Stimulated activated CD4-positive, alpha-beta T cell treated with anti-CD3 and anti-CD28 coated beads, Interleukin-2, amount 100 ng/mL, for 4 hours (primary cell): ENCODE measurements at places on chromosomes 6 and 20.

DNA sequence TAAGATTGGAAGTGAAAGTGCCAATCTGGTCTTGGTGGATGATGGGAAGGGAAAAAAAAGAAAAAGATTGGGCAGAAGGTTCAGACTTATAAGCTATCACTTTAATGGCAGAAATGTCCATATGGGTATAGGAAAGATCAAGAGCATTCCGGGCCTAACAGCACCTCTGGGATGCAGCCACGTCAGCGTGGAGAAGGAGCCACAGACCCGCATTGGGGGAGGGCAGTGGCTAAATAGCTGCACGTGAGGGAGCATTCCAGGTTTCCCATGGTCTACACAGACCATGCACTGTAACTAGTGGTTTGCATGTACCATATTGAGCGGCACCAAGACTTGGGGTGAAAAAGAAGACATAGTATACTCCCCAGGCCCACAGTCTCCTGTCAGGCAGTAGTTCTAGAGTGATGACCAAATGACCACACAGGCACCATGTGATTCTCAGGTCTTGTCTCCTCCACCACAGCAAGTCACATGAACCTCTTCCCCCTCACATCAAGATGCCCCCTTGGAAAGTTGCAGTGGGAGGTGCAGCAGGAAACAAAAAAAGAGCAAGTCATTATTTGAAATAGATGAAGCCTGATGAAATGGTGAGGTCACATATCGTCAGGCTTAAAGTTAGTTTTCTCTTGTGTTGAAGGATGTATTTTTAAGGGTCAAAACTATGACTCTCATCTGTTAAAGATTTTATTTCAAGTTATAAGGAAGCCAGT lies 94.4 kb upstream of the TNFAIP3 start:
- no peak for DNase-seq

- DNase-seq, result no peak
Observed at GRCh38 chr6:136024711-136025110, 173.2 kb downstream of the PDE7B start.

- peak; percentile 72 for DNase-seq
Observed at GRCh38 chr6:34237722-34238584, 1.3 kb downstream of the HMGA1 start.

GRCh38 chr6:134640975-134641429 lies 308.9 kb downstream of the ALDH8A1 start:
- peak; percentile 75 for DNase-seq

GRCh38 chr6:153957394-153957793 lies 81.6 kb upstream of the OPRM1 start:
- DNase-seq, result no peak

DNA sequence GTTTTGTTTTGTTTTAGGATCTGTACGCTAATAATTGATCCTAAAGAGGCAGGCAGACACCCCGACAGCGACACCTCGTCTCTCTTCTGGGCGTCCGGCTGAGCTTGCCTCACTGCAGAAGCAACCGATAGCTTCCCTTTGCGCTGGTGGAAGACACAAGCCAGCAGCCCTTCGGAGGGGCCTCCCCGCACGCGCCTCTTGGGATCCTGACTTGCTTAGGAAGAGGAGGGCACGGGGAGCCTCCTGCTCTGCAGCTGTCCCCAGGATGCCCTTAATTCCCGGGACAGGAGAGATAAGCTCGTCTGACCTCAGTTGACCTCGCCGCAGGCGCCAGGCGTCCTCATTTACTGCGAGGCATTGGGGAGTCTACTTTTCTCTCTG lies 94.0 kb downstream of the CD83 start:
- DNase-seq, result no peak

GRCh38 chr6:56953597-56954402 lies 1.1 kb upstream of the BEND6 start:
- DNase-seq, result no peak

GRCh38 chr6:108983151-108983550 lies 111.5 kb downstream of the SESN1 start:
- no peak for DNase-seq

DNA sequence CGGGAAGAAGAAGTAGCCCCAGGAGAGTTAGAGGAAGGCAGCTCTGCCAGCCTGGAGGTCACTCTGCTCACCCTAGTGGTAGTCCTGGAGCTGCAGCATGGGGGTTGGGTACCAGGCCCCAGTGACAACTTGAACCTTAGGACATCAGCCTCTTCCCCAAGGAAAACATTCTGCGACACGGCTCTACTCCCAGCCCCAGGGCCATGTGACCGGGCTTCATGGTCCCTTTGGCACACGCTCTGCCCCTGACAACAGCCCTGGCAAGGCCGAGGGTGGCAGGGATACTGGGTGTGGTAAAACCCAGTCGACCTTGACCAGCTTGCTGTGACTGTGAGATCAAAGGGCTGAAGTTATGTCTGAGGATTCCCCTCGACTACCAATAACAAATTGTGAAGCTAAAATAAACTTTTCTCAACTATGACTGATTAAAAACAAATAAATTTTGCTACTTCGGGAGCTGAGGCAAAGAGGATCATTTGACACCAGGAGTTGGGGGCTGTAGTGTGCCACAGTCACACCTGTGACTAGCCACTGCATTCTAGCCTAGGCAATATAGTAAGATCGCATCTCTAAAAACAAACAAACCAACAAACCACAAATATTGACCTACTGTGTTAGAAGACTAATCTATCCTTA lies 24.4 kb upstream of the ARID1B start:
- DNase-seq, result no peak

DNA sequence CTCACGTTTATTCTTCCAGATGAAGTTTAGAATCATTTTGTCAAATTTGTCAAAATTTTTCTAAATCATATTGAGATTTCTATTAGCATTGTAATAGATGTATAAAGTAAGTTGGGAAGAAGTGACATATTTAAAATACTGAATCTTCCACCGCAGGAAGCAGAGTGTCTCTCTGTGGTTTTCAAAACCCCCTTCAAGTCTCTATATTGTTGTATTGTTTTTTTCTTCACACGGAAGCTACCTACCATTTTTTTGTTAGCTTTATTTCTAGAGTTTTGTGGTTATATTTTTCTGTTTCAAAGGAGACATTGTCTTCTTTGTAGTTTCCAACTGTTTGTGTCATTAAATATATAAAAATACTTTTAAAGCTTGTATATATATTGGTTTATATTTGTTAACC lies 188.6 kb downstream of the ZDHHC14 start:
- DNase-seq, result no peak

- DNase-seq, result no peak
Observed at GRCh38 chr6:110357298-110357663, 868 bp downstream of the METTL24 start.

DNA sequence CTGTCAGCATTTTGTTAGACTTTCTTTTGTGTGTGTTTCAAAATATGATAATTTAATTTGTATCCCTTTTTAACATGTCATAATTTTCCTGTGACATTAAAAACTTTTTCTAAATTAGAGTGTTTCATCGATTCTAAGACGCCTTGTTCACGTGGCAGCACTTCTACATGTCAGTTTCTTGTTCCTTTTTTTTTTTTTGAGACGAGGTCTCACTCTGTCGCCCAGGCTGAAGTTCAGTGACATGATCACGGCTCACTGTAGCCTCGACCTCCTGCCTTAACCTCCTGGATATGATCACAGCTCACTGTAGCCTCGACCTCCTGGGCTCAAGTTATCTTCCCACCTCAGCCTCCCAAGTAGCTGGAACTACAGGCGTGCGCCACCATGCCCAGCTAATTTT lies 27.6 kb upstream of the ADRM1 start:
- no peak for DNase-seq
